Activated effector memory CD4-positive, alpha-beta T cell treated with Interleukin-2 at 50 U/mL for 16 hours (primary cell): ENCODE measurements at places on chromosomes 12 and 14.

DNA sequence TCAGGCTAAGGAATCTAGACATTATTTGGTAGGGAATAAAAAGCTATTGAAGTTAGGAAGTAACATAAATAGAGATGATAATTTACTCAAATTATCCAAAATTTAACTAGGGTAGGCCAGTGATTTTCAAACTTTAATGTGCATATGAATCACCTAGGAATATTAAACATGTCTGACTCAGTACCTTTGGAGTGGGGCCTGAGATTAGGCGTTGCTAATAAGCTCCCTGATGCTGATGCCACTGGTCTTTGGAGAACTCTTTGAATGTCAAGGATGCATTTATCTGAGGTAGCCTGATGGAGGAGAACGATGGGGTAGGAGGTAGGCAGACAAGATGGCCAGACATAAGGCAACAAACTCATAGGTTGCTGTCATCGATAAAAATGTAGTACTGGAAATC is 33.2 kb downstream of the EFCAB11 start:
- no peak for DNase-seq

DNA sequence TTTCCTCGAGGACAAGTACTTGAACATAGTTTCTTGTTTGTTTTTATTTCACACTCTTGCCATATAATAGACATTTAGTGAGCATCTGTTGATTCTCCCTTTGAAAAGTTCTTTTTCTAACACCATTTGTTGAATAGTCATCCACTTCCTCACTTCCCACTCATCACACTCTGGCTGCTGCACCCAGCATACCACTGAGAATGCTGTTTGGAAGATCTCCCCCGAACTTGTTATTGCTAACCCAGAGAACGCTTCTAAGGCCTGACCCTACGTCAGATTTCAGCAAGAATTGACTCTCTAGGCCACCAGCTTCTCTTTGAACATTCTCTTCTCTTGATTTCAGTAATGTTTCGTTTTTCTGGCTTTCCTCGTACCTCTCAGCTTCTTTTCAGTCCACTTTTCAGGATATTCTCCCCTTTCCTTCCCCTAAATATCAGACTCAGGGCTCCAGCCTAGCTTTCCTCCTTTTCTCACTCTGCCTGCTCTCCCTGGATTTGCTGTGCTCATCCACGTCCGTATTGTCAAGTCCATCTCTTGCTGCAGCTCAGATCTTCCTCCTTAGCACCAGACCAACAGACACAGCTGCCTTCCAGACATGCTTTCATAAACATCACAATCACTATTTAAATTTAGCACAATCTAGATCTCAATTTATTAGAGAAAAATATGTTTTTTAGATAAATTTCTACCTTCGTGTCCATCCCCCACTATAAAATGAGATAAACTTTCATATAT is 94.0 kb upstream of the SLC38A4 start:
- no peak for DNase-seq

DNA sequence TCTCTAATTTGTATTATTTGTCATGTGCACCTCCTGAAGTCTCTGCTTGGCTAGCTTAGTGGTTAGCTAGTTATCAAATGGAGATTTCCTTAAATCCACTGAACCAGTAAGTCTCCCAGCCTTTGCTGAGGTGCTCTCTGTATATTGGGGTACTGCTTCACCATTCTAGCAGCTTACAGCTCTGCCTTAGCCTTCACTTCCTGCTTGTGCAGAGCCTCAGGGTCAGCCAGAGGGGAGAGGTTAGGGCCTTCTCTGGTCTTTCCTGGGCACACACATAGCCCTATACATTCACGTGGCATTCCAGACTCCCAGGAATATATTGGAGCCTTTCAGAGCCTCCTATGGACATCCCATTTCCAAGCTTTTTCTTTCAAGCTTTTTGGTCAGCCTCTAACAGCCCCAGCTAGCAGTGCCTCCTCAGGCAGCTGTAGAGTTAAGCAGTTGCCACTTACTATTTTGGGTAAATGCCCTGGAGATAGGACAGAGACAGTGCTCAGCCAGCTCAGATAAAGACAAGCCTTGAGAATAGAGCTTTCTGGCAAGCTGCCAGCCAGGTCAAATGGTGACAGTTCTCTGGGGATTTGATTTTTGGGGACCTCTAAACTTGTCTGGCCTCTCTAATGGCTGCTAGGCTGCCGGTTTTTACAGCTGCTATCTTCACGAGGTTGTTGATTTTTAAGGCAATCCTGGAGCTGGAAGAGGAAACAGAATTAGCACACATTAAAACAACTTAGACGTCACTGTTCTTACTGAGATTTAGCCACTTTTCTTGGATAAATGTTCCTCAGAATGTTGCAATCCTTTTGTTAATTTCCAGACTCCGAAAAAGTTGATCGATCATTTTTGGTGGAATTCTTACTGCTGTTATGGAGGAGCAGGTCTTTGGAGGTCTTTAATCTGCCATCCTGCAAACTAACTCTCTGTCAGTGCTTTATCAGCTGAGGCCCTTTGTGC is 32.9 kb downstream of the FBXW8 start:
- no peak for DNase-seq

DNA sequence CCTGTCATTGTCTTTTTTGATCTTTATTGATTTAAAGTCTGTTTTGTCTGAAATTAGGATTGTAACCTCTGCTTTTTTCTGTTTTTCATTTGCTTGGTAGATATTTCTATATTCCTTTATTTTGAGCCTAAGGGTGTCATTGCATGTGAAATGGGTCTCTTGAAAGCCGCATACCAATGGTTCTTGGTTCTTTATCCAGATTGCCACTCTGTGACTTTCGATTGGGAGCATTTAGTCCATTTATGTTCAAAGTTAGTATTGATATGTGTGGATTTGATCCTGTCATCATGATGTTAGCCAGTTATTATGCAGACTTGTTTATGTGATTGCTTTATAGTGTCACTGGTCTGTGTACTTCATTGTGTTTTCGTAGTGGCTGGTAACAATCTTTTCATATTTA is 29.8 kb upstream of the PLBD1 start:
- no peak for DNase-seq

DNA sequence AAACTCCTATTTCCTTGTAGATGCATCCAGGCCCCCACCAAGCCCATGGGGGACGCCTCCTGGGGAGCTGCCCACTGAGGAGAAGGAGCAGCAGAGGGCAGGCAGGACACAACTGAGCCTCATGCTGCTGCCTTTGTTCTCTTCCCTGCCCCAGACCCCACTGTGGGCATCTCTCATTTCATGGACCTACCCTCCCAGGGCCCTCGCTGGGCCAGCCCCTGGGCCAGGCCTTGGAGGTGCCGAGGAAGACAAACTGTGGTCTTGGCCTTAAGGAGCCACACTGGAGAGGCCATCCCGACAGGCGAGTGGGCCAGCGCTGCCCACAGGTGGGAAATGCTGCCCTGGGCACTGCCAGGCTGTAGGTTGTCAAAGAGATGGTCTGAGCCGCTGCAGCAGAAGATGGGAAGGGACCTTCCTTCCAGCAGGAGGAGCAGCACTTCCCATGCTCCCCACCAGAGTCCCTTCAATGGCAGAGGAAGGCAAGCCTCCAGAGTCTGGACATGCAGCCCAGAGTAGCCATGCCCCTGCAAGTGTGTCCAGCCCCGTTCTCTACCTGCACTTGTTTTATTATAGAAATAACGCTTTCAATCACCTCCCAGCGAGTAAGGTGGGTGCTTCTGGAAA is 147.4 kb downstream of the BCL11B start:
- DNase-seq, result no peak

- no peak for DNase-seq
Measured at GRCh38 chr14:39097159-39097558, 5.9 kb downstream of the SEC23A start.

DNA sequence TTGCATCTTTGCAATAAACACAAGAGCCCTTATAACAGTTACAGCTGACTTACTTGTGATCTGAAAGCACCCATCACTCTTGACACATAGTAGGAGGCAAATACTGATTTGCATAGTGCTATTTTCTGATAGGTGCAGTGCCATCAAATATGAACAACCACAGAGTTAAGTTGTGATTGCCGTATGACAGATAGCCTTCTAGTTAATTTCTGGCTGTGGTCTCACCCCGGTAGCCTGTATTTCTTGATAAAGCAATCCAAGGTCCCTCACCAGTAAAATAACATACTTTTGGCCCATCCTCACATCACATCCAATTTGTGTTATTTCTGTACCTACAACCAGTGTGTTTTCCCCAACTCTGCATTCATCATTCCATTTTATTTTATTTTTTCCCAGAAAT is 23.3 kb upstream of the STYK1 start:
- DNase-seq, result no peak
